ENCODE measurements at places on chromosomes 3 and 15.

DNA sequence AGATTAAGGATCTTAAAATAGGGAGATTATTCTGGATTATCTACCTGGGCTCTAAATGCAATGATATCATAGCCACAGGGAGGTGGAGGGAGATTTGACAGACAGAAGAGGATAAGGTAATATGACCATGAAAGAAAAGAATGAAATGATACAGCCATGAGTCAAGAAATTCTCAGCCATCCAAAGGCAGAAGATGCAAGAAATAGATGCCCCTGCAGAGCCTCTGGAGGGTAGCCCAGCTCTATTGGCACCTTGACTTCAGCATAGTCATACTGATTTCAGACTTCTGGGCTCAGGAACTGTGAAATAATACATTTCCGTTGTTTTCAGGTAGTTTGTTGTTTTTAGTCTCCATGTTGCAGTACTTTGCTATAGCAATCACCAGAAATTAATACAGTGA is 31.9 kb upstream of the FOXB1 start:
- H3K4me1 ChIP-seq, result peaks cover 29% of the 10 kb centered on the region
- no peak for DNase-seq
- no peak overlapping the region for H3K4me3 ChIP-seq
- no peak overlapping the region for H3K27ac ChIP-seq

GRCh38 chr3:184067573-184068055 is 14.8 kb downstream of the HTR3C start:
- peaks cover 2% of the 10 kb centered on the region for H3K36me3 ChIP-seq
- no peaks in the 10 kb centered on the region for H3K4me1 ChIP-seq
- no peak overlapping the region for H3K27ac ChIP-seq
- DNase-seq, result no peak

- no peaks in the 10 kb centered on the region for H3K36me3 ChIP-seq
Observed at GRCh38 chr3:120983841-120984240, 75.8 kb downstream of the STXBP5L start.

DNA sequence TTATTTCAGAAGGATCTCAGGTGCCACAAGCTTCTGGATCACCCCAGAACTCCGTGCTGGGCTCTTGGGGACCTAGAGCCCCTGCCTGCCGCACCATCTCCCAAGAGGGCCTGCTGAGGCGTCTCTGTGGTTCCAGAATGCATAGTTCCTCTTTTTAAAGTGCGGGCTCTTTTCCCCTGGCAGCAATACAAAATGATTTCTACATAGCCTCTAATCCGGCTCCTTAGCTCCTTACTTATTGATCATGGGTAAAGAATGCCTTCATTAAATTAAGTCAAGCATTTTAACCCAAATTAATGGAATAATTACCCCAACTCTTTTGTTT is 121.9 kb downstream of the ATP10A start:
- no peak overlapping the region for H3K27ac ChIP-seq
- no peaks in the 10 kb centered on the region for H3K27me3 ChIP-seq
- DNase-seq, result no peak
- H3K4me3 ChIP-seq, result no peak overlapping the region
- H3K4me1 ChIP-seq, result peaks cover 19% of the 10 kb centered on the region

- H3K27me3 ChIP-seq, result no peaks in the 10 kb centered on the region
- H3K4me1 ChIP-seq, result peaks cover 17% of the 10 kb centered on the region
- H3K27ac ChIP-seq, result no peak overlapping the region
- no peak for DNase-seq
- H3K36me3 ChIP-seq, result no peaks in the 10 kb centered on the region
Observed at GRCh38 chr15:91949361-91949760, 95.9 kb downstream of the SLCO3A1 start.

Data from activated naive CD8-positive, alpha-beta T cell treated with anti-CD3 and anti-CD28 coated beads for 36 hours (primary cell).